ENCODE measurements at places on chromosomes 5 and 9.

- no peak for DNase-seq
Measured at GRCh38 chr9:101121836-101122399, 93.4 kb downstream of the PLPPR1 start.

- no peak for DNase-seq
Measured at GRCh38 chr9:78609450-78609849, 312.5 kb downstream of the PSAT1 start.

DNA sequence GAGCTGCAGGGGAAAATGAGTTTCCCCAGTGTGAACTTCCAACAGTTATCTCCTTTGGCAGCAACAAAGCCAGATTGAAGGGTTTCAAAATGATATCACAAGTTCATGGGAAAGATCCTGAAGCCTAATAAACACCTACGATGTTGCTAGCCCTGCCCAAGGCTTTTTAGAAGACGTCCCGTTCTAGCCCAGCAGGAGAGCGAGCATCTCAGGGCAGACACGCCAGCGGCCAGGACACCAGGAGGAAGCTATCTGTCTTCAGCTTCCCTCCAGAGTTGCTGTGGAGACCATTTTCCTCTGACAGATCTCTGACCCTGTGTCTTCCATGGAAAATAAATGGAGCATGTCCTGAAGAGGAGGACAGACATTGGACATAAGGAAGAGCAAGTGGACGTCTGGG lies 98.4 kb downstream of the FBXO38 start:
- DNase-seq: no peak

GRCh38 chr9:5455181-5455580 lies 4.8 kb downstream of the CD274 start:
- no peak for DNase-seq

Measured in progenitor cell of endocrine pancreas (in vitro differentiated cells).